ENCODE measurements at places on chromosomes 1 and 21. TPM values are rescaled to one million over a fixed set of nuclear protein-coding genes. Genes with fewer than 3 reads are reported as not detected.

The NCF2 gene
- total RNA-seq: 4.3 TPM

The LPAR3 gene
- 0.91 TPM for total RNA-seq

The LSM10 gene
- 48.9 TPM for total RNA-seq

The LAMB3 gene
- total RNA-seq: 6.1 TPM

The FCGR3A gene
- not detected for total RNA-seq

The FGR gene
- total RNA-seq: 0.17 TPM

The ATP13A2 gene
- 76.5 TPM for total RNA-seq

The AMPD1 gene
- total RNA-seq: not detected

The NFYC gene
- total RNA-seq: 51.1 TPM

The ABCA4 gene
- 0.20 TPM for total RNA-seq

The KLHDC9 gene
- 1.5 TPM for total RNA-seq

The MYCBP gene
- 19.0 TPM for total RNA-seq

The OPTC gene
- total RNA-seq: not detected

The MAD2L2 gene
- 29.3 TPM for total RNA-seq

The MAP3K21 gene
- total RNA-seq: 2.2 TPM

The NR0B2 gene
- total RNA-seq: not detected

The UQCRHL gene
- 1.7 TPM for total RNA-seq

The LENEP gene
- not detected for total RNA-seq

The FAM167B gene
- total RNA-seq: 0.64 TPM

The SPATA45 gene
- total RNA-seq: 0.65 TPM

The TRMT13 gene
- total RNA-seq: 9.6 TPM

The ATAD3B gene
- 63.0 TPM for total RNA-seq

The RHEX gene
- not detected for total RNA-seq

The KRTAP7-1 gene
- total RNA-seq: not detected

The DNAJC6 gene
- 8.9 TPM for total RNA-seq

The AMY1C gene
- total RNA-seq: not detected

The RPS8 gene
- 1,187 TPM for total RNA-seq

The MIXL1 gene
- total RNA-seq: 0.16 TPM

The C8A gene
- total RNA-seq: not detected

The C1orf87 gene
- total RNA-seq: not detected

The PTPN7 gene
- total RNA-seq: 0.58 TPM

The OR2L13 gene
- total RNA-seq: not detected

The TCEA3 gene
- 3.3 TPM for total RNA-seq

The ERICH3 gene
- not detected for total RNA-seq

The VANGL2 gene
- total RNA-seq: 26.1 TPM

The SPRR1B gene
- 0.39 TPM for total RNA-seq

The CYP4A11 gene
- not detected for total RNA-seq

The DHX9 gene
- 169 TPM for total RNA-seq

The SLC35E2B gene
- total RNA-seq: 47.7 TPM

The OR2T2 gene
- total RNA-seq: not detected
